Hypothalamus (tissue), 51 donors: ENCODE measurements at places on chromosomes 1 and 21.

DNA sequence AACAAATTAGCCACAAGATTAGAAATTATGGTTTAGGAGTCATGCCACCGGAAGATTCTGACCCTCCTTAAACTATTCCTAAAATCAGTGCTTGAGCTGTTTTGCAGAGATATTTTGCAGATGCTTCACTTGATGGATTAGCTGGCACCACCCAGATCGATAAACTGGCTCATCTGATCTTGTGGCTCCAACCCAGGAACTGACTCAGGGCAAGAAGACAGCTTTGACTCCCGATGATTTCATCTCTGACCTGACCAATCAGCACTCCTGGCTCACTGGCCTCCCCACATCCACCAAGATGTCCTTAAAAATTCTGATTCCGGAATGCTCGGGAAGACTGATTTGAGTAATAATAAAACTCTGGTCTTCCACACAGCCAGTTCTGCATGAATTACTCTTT, 221.6 kb downstream of the RHOU start:
- DNase-seq = no peak

DNA sequence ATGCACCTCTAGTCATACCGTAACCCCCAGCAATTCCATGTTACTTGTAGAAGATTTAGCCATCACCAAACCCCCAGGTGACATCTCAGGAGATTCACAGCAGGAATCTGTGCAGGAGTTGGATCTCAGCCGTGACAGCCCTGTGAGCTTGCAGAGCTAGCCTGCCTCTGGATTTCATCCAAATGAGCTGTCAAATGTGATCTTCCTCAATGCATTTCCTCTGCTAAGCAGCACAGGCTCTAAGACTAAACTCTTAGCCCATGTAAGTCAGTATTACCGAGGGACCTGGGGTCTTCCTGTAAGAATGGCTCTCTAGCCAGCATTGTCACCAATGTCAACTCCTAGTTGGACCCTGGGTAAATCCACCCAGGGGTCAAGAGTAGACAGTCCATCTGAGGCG, 41.7 kb downstream of the UMODL1 start:
- no peak for DNase-seq

DNA sequence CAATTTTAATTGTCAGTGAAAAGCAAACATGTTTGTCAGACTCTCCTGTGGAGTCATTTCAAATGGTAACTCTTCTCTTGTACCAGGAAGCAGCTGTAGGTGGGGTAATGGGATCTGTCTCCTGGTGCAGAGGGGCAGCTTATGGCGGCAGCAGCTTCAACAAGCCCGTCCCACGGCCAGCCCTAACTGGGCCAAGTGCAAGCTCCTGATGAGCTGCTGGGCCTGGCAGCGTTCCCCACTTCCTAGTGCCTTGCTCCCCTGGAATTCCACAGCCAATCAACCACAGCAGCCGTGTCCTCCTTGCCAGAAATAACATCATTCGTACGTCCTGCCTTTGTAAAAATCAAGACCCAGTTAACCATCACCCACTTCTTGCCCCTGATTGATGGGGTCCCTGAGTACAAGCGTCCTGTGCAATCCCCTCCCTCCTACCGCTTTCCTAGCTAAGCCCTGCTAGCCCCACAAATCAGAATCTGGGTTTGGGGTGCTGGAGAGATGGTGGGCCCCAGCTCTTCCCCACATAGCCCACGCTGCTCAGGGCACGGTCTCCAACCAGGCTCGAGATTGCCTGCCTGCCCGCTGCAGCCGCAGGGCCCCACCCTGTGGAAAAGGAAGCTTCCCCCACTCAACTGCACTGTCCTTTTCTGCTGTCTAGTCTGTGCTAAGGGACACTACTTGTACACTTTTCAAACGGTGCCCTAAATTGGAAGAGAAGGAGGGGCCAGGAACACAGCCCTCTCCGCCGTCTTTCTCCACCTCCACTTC, 61.2 kb downstream of the TOR1AIP2 start:
- no peak for DNase-seq

DNA sequence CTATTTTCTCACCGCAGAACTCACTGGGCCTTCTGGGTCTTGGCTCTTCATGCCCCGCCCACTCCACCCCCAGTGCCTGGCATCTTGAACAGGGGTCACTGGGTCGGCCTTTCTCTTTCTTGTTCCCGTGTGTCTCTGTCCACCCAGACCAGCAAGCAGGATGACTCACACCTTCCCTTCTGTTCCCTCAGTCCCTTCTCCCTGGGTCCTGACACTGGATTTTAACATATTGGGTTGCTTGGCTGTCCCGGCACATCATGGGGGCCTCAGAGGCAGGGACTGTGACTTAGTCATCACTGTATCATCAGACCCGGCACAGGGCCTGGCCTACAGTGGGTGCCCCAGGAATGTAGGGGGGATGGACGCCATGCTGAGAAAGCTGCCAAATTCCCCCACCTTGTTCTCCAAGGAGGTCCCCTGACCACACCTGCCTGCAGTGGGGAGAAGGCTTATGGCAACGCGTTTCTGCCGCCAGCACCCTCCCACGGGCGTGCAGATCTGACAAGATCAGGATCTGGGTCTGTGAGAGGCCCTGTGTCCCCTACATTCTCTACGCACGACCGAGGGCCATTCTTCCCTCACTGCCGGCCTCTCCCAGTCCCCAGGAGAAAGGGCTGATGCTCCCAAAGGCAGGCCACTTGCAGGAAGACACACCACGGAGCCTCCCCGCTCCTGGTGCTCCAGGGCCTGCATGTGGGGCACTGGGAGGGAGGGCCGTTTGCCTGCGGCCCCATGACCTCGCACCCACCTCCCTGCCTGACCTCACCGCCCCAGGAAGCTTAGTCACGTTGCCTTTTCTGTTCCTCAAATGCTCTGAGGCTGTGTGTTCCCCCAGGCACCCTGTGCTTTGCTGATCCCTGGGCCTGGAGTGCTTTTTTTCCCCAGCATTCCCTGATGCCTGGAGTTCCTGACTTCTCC, 157.2 kb upstream of the TMEM51 start:
- DNase-seq = no peak

DNA sequence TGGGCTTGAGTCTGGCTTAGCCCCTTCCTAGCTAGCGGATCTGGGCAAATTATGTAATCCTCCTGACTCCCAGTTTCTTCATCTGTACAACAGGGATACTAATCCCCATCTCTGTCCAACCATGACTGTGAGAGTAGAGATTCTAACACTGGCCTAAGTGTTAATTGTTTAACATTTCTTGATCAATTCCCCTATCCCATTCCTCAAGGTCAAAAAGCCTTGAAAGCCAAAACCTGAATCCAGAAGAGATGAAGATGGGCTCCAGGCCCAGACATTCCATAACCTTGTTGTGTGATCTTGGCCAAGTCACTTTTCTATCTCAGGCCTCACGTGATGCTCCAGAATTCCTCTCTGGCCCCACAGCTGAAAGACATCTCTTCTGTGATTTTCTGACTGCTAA, 18.8 kb upstream of the PHLDA3 start:
- DNase-seq = no peak

DNA sequence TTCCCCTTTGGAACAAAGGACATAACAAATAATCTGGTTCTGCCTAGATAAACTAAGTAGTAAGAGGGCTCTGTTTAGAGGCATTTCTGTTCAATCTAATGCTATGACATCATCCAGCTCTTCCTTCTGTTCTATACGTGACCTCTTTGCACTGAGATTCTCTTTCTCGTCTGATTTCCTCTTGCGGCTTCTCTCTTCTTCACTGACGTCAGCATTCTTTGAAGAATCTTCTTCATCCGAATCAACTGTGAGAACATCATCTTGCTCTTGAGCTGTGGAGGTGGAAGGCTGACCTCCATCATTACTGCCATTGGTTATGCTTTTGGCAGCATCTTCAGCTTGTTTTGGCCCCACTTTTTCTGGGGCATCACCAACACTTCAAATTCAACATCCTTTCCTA, 130.4 kb downstream of the HS2ST1 start:
- DNase-seq = no peak

GRCh38 chr1:34371829-34372532, 195.3 kb downstream of the C1orf94 start:
- no peak for DNase-seq
